ENCODE measurements at places on chromosomes 2 and 18.

GRCh38 chr2:90069290-90069894 is 1377.9 kb downstream of the RPIA start:
- DNase-seq = no peak

- DNase-seq = no peak
Observed at GRCh38 chr2:151518802-151519201, 109.1 kb downstream of the RIF1 start.

DNA sequence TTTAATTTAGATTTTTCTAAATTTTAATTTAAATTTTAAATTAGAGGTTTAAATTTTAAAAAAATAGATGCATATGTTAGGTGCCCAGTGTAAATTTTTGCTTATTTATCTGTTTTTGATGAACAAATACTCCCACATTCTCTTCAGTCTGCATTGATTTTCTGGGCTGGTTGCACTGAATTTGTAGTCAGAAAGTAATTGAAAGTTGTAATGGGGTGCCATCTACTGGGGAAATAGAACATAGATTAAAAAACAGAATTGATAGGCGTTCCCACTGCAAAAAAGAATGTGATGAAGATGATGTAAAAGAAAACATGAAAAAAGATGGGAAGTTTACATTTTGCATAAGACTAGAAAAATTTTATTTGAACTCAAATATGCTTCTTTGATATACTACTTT is 51.7 kb upstream of the CCDC85A start:
- no peak for DNase-seq

GRCh38 chr2:15808944-15809343 is 131.4 kb upstream of the MYCN start:
- DNase-seq = no peak

GRCh38 chr18:48646976-48647375 is 108.1 kb downstream of the CTIF start:
- DNase-seq = no peak

GRCh38 chr2:239006622-239007285 is 158.9 kb downstream of the TWIST2 start:
- no peak for DNase-seq

- no peak for DNase-seq
Observed at GRCh38 chr2:170887896-170888295, 41.2 kb upstream of the GORASP2 start.

DNA sequence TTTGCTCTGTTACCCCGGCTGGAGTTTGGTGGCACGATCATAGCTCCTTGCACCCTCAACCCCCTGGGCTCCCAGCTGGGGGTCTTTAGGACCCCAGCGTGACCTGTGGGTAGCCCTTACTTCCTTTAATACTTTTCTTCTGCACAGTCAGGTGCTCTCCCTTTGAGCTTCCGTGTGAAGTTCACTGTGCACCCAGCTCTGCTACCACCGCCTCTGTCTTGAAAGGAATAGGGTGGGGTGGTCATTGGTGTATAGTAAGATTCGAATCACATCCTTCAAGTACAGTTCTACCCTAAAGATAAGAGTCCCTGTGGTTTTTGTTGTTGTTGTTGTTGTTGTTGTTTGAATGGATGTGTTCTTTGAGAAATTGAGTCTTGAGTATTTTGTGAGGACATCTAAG is 267.4 kb downstream of the NEDD4L start:
- DNase-seq = no peak

- no peak for DNase-seq
Observed at GRCh38 chr2:168671932-168672331, 130.5 kb upstream of the NOSTRIN start.

DNA sequence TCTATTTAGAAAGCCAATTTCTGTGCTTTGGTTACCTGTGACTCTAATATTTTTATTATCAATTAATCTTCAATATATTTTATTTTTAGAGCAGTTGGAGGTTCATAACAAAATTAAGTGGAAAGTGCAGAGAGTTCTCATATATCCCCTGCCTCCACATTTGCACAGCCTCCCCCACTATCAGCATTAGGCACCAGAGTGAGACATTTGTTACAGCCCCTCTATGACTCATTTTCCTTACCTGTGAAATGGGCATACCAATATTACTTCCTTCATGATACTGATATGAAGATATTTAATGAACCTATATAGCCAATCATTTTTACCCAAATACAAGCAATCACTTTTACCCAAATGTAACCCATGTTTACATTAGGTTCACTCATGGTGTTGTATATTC is 34.0 kb upstream of the CYTIP start:
- DNase-seq = no peak

- DNase-seq = no peak
Observed at GRCh38 chr2:187526792-187527191, 27.4 kb downstream of the TFPI start.

GRCh38 chr2:97907369-97908100 is 88.2 kb downstream of the TMEM131 start:
- no peak for DNase-seq

DNA sequence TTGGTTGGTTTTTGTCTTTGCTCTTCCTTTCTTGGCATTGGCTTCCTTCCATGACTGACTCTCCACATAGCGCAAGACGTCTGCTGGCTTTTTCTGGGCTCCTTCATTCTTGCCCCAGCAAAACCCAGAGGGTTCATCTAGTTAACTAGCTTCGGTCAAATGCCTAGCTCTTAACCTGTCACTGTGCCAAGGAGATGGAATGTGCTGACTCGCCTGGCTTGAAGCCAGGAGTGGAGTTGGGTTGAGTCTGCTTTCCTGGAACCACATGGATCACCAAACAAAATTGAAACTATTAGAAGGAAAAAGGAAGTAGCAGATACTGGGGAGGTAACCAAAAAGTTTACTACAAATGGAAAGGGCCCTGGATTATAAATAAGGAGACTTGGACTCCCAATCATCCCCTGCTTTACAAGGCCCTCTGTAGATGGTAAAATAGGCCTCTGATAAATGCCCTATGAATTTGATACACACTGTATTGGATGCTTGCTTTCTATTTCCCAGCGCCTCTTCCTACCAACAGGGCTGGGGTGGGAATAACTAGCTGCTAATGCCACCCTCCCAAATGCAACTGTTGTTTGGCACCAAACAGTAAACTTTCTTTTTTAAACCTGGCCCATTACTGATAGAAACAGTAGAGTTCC is 11.3 kb downstream of the MALT1 start:
- DNase-seq = peak; percentile 17

- DNase-seq = no peak
Observed at GRCh38 chr18:22900558-22901238, 32.4 kb upstream of the RBBP8 start.

DNA sequence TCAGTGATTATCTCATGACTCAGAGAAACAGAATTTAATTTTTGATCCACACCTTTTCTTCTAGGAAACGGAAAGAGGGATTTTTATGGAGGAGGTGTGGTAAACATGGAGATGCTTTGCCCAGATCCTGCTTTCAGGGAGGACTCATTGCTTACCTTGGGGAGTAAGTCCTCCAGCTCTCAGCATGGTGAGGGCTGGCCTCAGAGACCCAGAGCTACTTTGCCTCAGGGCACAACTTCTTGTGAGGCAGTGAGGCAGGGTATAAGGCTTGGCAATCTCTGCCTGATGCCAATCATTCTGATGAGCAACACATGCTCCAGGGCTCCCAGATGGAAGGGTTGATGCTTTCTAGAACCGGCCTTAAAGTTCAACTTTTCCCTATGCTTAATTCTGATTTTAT is 189.9 kb upstream of the DCC start:
- DNase-seq = no peak

DNA sequence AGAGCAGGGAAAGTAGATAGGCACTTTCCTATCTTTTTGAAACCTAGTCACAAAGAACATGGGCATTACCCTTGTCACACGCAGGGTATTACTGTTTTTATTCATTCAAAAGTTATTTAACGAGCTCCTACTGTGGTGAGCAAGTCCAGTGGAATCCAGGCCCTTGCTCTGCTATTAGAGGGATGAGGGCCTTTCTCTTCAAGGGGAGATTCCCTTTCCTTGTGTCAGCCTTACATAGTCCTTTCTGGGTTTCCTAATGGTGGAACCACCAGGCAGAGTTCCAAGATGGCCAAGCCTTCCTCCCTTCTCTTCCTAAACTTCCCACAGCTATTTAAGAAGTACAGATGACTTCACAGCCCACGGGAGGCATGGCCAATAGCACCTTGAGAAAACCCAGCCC is 64.6 kb downstream of the SPTBN1 start:
- no peak for DNase-seq

- DNase-seq = peak; percentile 82
Observed at GRCh38 chr18:74598350-74599001, 806 bp downstream of the ZNF407 start.

Measured in NCI-H510A (cell line).